ENCODE measurements at places on chromosomes 2 and 18.

DNA sequence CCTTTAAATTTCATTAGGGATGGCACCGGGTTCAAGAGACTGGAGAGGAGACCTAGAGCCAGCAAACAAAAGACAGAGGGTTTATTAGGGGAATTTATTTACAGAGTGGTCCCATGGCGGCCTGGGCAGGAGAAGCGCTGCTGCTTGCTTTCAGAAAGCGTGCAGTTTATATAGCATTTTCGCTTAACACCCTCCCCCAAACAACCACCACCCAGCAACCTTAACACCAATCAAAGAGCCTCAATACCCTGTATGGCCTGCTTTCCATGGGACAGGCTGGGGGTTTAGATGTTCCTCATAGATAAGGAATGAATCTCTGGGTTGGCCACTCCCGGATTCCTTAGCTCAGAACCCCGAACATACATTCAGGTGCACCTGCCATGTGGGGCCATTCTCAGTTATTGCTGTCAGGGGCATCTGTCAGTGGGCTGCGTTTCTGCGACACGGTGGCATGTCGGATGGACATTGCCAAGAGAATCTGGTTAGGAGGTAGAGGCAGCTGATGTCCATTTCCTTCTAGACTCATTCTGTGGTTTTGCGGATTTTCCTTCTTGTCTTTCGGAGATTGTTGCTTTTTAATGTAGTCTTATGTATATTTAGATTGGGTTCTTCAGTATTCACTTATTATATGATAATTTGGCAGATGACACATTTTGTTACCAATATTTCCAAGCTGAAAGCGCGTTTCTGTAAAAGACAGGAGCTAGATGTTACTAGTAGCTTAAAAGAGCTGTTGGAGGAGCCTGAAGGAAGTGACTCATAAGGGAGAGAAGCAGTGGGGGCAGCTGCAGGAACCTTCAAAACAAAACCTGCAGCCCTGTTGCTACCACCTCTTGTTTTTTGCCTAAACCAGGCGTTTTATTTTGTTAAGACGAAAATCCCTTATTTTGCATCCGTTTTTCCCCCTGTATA is 7.2 kb downstream of the AGAP1 start:
- peak; percentile 52 for DNase-seq

- no peak for DNase-seq
Measured at GRCh38 chr2:47888581-47889280, 17.6 kb downstream of the FBXO11 start.

DNA sequence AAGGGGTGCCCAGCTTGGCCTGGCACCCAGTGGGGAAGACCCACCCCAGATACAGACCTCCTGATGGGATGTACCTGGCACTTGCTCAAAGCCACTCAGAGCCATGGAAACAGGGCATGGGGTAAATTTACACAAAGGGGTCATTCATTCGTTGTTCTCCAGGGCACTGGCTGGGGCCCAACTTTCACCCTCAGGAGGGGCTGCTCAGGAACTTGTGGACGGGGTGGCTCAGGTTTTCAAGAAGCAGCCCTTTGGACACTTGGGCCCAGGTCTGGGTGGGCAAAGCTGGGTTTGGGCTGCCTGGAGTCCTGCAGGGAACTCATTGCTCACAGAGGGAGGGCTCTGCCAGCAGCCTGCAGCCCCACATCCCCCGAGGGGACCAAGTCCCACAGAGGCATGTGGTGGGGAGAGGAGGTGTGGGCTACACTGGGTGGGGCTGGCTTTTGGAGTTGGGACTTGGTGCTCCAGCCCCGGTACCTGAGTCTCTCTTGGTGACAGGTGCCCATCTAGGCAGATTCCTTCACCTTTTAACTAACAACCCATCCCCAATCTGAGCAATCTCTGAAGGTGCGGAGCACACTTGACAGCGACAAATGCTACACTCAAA is 172.3 kb downstream of the CELF4 start:
- DNase-seq = no peak

GRCh38 chr18:10543277-10543676 is 17.4 kb downstream of the NAPG start:
- no peak for DNase-seq

DNA sequence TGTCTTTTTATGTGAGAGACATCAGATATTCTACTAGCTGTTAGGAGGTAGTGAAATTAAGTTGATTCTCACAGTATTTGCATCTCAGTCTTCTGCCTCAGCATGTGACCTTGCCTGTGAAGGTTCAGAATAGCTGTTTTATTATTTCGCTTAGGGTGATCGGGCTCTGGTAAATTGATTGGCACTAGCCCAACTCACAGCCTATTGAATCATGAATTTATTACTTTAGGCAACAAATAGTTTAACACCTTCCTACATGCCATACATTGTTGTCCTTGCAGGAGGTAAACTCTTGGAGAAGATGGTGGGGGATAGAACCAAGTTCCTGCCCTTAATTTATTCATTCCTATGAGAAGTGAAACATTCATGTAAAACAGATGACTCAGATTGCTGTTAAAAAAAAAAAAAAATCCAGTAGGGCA is 101.9 kb downstream of the GPD2 start:
- DNase-seq = peak; percentile 67

GRCh38 chr18:73235921-73236320 is 368.1 kb upstream of the NETO1 start:
- DNase-seq = peak; percentile 2

DNA sequence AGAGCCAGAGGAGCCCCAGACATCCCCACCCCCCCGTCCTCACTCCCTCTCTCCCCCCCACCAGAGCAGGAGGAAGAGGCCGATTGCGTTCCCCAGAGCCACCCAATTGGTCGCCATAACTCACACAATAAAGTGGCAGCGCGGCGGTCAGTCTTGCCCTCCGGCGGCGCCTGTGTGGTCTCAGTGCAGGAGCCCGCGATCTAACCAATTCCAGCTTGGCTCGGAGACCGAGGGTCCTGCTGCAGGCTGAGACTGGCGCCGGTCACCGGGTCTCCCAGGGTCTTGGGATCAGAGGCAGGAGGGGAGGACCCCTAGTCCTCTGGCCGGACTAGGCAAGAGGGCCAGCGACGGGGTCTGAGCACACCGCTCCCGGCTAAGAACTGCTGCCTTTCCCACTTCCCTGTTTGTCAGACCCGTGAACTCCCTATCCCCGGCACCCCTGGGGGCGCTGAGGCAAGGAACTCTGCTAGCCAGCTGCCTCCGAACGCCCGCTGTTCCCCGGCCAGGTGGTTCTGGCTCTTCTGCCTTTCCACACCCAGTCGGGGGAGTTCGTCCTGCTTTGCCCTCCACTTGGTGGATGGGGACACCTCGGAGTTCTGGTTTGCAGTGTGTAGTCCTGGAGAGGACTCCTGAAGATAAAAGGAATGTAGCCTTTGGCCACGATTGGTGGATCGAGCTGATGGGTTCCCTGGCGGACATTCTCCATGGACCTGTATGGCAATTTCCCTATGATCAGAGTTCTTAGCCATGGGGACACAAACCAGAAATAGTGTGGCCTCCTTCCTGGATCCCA is 1.0 kb upstream of the HOXD12 start:
- no peak for DNase-seq

Data from fibroblast of skin of right quadriceps (primary cell).